ENCODE measurements at places on chromosomes 6 and 20.

DNA sequence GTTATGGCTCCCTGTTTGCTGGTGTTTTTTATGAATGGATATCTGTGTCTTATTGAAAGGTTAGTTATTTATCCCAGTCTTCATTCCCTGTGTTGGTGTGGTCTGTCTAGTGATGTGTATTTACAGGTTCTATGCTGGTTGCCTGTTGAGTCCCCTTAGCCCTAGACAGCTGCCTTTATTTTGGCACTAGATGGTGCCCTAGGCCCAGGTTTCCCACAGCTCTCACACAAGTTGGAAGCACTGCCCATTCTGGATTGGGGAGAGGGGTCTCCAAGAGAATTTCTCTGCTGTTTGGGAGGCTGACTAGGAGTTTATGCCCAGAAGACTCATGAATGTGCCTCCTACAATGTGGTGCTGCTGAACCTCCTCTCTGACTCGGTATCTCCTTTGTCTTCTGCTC is 12.4 kb downstream of the GRM1 start:
- DNase-seq = no peak

- no peak for DNase-seq
Measured at GRCh38 chr6:9504191-9504590, 910.7 kb downstream of the TFAP2A start.

GRCh38 chr6:135251498-135252441 is 70.7 kb downstream of the MYB start:
- DNase-seq = no peak

DNA sequence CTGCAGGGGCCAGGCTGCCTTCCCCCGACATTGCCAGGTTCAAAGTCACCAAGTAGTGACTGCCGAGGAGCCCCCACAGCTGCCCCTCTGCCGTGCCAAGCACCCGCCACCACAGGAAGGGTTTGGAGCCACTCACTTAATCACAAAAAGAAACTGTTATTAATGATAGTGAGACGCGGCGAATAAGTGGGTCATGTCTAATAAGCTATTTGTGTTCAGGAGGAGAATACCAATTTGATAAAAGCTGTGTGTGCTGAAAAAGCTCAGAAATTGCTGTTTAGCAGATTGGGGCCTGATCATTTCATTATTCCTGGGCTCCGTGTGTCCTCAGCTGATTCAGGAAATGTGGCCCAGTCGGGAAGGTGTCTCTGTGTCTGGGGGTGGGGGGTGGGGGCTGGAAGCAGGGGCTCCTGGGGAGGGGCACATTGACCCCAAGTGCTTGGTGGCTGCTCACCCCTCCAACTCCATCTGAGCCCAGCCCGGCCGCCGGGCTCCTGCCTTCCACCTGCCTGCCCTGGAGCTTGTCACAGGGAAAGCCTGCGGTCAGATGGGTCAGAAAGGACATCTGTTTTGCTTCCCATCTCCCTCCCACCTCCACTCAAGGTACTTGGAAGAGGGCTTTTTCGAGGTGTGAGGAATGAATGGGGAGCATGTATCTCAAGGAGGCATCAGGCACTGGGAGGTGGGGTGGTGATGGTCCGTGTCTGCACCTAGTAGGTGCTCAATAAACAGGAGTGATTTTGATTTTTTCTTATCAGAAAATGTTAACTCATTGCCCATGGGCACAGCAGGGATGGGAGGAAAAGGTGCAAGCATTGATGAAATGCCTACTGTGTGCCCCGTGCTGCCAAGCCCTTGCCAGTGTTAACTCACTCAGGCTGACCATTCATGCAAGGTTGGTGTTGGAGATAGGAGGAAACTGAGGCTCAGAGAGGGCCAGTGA is 3.0 kb downstream of the VSTM2L start:
- DNase-seq = no peak
